ENCODE measurements at places on chromosomes 11 and 22. TPM values are rescaled to one million over a fixed set of nuclear protein-coding genes. Genes with fewer than 3 reads are reported as not detected.

GRCh38 chr11:23318670-23319069 lies 458.4 kb upstream of the CCDC179 start:
- DNase-seq, result no peak

- peak; percentile 83 for DNase-seq
Measured at GRCh38 chr22:32967386-32968101, 90.6 kb downstream of the SYN3 start.

FAM83F gene
- total RNA-seq, result 3.3 TPM

SCN3B gene
- 0.23 TPM for total RNA-seq

TRIM49C gene
- not detected for total RNA-seq

All from epithelial cell of proximal tubule (primary cell).